ENCODE measurements at places on chromosomes 11 and 22.

DNA sequence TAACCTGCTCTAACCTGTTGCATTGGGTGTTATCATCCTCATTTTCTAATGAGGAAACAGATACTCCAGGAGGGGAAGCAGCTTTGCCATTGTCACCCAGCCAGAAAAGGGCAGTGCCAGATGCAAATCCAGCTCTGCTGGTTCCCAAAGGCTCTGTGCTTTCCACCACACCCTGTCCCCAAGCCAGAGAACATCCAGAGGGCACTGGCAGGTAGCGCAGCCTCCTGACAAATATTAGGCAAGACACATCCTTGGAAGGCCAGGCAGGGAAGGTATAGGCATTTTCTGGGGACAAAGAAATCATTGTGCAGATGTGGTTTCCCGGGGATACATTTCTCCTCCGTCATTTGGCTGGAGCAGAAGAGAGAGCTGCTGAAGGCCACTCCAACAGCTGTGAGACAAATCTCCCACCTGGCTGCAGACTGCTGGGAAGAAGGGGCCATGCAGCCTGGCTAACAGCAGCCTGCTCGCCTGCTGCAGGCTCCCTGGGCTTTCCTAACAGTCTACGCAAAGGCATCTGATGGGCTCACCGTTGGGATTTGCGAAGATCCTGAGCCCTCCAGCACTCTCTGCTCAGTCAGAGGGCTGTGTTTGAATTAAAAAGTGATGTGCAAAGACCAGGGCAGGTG is 93.9 kb upstream of the PITPNB start:
- DNase-seq, result no peak

DNA sequence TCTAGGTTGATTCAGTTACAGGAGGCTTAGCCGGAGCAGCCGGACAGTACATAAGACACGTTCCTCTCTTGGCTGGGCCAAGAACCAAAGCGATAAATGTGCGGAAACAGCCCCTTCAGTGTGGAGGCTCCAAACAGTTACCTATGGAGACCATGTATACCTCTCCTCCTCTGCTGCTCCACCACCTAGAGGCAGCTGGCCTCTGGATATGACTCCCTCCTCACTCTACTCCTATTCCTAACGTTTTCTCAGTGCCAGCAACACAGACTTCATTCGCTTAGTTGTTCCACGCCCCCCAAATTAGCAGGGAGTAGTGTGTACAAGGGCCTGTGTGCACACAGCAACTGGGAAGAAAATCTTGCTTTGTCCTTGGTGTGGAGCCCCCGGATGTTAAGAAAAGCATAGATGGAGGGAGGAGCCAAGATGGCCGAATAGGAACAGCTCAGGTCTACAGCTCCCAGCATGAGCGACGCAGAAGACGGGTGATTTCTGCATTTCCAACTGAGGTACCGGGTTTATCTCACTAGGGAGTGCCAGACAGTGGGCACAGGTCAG is 362.3 kb upstream of the KIRREL3 start:
- DNase-seq, result no peak

GRCh38 chr11:80432057-80432456 is 991.2 kb upstream of the TENM4 start:
- no peak for DNase-seq

DNA sequence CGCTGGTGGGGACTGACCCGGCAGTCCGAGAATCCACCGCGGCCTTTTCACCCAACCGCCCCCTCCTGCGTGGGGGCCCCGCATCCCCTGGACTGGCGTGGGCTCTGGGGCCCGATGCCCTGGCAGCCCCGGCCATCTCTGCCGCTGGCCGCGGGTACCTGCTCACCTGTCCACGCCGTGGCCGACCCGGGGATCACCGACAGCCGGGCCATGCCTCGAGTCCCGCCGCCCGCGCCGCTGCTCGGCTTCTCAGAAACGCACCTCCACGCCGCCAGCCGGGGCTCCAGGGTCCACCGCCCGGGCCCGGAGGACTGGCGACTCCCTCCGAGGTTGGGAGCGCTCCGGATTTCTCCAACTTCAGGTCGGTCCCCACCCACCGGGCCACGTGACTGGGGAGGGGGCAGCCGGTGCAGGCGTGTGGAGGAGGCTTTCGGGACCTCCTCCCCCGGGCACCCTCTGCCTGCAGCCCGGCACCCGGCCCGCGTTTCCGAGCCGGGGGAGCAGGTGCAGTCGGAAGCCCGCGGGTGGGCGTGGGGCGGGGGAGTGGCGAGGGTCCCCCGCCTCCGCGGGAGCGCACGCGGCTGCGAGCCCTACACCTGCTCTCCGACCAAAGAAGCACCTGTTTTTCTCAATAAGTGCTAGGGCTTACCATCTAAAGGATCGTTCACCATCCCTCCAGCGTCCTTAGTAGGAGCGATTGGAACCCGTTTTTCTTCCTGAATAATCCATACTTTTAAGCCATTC is 554 bp upstream of the NRIP3 start:
- no peak for DNase-seq

DNA sequence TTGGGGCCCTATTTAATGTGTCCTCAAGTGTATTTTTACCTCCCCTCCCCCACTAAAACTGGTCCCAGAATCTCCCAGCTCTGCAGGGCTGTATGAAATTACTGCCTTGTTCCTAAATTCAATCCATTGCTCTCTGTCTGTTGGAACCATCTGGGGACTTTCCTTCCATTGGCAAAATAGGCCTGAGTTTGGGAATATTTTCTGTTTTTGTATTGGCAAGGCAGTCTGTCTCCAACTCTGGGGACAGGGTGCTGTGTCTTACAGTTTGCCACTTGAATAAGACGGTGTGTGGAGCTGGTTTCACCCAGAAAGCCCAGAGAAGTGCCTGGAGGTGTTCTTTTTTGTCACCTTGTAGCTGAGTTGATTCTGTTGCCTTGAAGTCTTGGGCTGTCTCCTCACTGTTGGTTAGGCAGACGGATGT is 1.3 kb downstream of the PACS1 start:
- peak; percentile 43 for DNase-seq

DNA sequence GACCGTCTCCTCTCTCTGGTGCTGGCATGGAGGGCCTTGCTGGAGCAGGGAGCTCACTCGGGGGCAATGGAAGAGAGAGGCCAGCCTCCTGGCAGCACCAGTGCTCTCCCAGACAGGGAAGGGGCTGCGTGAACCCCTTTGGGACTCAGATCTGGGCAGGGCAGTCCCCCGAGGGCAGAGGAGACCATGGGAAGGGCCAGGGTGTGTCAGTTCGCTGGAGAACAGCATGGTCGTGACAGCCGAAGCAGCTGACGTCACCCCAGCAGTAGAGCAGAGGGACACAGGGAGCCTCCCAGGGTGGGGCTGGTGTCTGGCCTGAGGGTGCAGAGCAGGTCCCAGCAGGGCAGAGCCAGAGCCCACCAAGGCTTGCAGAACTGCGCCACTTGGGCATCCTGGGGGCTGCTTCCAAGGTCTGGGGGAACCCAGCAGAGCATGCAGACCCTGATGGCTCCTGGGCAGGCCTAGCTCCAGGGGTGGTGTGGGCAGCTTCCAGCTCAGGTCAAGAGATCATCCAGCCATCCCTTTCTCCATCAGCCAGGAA is 71.0 kb upstream of the KCNQ1OT1 start:
- no peak for DNase-seq

DNA sequence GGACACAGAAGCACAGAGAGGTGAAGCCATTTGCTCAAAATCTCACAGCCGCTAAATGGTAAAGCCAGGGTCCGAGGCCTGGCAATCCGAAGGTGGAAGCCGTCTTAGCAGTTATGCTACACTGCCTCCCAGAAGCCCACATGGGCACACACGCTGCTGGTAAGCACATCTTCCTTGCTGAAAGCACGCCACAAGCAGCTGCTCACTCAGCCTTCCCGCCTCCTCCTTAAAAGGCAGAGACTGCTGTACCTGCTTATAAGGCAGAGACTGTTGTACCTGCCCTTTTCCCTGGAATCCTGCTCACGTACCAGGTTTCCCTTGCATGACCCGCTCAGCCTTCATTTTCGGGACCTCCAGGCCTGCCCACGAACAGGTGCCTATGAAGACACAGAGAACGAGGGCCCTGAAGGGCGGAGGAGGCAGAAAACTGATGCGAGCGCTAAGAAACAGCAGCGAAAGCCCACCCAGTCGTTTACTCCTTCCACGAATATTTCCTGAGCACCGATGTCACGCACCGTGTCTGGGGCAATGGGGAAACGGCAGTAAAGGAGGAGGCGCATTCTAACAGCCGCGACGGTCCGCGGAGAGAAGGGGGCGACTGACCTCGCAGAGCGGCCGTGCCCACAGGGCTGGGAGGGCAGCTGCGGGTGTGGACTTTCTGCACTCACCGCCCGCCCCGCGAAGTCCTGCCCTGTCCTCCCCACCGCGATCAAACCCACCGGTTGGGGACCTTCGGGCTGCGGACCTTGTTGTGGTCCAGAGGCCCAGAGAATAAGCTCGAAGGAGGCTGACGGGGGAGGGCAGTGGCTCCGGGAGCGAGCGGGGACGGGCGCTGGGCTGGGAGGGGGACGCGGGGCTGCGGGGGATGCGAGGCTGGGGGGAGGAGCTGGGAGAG is 13.0 kb downstream of the SPATA19 start:
- no peak for DNase-seq

DNA sequence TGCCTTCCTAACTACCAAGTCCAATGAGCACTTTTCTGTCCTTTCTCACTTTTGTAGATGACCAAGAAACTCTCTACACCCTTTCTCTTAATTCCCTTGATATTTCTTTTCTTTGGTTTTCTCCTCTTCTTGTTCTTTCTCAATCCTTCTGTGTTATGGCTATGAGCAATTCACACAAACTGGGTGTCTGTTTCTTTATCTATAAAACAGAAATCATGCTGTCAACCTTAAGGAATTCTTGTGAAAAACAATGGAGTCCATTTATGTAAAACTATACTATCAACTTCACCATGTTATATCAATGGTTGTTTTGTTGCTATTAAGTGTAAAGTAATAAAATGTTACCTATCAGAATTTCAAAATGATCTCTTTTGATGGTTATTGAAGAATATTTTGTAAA is 7.2 kb downstream of the MTNR1B start:
- DNase-seq, result no peak

GRCh38 chr11:126408496-126408895 is 53.0 kb downstream of the ST3GAL4 start:
- no peak for DNase-seq

DNA sequence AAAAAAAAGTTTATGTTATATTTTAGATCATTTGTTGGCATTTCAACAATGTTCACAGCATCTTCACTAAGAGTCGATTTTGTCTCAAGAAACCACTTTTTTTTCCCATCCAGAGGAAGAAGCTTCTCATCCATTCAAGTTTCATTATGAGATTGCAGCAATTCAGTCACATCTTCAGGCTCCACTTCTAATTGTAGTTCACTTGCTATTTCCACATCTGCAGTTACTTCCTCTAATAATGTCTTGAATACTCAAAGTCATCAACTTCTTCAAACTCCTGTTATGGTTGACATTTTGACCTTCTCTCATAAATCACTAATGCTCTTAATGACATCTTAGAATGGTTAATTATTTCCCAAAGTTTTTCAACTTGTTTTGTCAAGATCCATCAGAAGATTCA is 61.3 kb upstream of the CHORDC1 start:
- DNase-seq, result no peak

DNA sequence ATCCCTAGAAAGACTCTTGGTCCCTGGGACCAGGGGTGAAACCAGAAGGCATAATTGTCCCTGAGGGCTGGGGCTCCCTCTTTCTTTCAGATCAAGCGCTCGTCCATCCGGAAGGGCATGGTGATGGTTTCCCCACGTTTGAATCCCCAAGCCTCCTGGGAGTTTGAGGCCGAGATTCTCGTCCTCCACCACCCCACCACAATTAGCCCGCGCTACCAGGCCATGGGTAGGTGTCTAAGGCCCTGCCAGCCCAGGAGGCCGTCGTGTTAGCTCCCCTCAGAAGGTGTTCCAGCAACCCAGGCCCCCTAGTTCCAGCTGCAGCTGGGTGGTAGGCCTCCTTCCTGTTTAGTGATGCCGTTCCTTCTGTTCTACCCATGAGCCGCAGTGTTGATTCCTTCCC is 21.4 kb downstream of the GTPBP1 start:
- no peak for DNase-seq

GRCh38 chr11:76656571-76657081 is 13.9 kb downstream of the LRRC32 start:
- DNase-seq, result no peak

DNA sequence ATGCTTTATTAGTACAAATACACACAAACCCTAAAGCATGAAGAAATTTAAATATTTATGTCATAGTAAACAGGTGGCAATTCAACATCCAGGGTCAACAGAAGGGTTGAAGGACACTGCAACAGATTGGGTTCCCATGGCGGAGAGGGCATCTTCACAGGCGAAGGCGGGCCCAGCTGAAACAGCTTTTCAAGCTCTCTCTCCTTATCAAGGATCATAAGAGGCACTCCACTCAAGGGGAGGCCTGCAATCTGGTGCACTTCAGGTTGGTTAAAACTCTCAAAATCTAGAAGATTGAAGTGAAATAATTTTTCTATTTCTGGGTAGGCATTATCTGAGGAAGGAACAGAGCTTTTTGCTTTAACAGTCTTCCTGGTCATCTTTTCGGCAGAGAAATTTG is 16.8 kb upstream of the SLC22A8 start:
- no peak for DNase-seq

DNA sequence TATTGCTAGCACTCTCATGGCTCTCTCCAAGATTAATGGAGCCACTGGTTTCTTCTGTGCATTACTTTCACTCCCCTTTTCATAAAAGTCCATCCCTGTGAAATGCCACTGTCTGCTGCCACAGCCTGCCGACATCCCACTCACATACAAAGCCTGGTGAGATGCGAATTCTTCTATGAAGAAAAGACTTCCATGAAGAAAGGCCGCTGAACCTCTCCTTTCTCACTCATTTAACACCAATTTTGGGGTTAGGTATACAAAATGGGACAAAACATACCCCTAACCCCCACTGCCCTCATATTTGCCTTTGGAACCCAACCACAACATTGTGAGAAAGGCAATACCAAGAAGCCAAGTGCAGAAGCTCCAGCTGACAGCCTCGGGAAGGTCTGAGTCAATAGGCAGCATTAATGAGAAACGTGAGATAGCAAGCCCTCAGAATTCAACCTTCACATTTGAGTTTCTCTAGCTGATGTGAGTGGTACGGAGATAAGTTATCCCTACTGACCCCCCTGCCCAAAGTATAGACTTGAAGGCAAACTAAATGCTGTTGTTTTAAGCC is 156.4 kb downstream of the ATG16L2 start:
- DNase-seq, result no peak
